ENCODE measurements at places on chromosomes 3 and 15.

DNA sequence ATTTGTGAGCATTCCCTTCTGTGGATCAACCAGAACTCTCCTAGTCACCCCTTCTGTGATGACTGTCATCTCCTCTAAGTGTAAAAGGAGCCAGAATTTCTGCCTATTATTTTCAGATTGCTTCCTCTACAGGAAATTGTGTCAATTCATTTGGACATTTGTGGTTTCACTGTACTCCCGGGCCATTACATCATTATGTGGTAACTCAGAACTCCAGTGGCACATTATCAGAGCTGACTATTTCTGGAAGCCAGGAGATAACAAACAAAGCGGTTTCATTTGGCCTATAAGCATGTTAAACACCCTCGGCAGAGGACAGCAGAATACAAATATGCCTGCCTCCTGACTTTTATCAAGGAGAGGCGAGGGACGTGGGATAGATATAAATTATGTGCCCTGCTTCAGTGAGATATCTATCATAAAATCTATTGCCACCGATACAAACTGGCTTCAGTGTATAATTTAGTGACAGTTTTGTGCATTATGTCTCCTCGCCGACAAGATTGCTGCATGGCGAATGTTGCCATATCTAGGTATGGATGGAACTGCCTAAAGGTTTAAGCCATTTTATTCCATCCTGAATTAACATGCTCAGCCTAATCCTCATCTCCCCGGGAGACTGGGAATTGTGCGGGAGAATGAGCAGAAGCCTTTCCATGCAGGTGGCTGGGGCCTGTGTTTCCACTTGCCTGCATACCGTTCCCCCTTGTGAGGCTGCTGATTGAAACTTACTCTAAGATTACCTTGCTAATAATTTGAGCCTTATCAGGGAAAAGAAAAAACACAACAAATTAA lies 193.4 kb upstream of the SEMA6D start:
- no peak for DNase-seq

DNA sequence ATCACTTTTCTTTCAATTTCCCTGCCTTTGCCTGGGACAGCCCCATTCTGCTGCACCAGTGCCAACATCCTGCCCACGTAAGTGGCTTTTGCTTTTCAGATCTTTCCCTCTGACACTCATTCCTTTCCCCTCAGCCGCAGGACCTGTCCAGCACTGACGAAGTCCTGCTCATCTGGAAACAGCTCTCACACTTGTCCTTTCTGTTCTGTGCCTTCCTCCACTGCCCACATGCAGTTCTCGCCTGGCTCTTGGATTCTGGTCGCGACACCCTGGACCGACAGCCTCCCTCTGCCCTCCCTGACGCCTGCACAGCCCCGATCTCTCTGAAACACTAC lies 99.7 kb downstream of the ADCY5 start:
- no peak for DNase-seq

DNA sequence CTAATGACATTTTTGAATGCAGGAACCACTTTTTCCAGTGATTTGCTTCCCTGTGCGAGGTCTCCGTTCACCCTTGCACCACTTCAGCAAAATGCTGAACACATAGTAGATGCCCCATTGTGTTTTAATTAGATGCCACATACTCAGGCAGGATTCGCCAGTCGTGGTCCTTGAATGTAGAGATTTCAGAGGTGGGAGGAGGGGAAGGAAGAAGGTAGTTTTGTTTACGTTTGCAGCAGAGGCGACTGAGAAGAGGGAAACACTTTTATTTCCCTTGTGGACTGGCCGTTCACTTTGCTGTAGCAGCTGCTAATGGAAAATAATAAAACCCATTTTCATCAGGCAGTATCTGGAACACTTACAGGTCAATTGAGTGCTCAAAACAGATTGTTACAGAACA lies 262.8 kb upstream of the TBL1XR1 start:
- no peak for DNase-seq

- no peak for DNase-seq
These were observed 52.0 kb upstream of the ULK4 start for GRCh38 chr3:42013691-42014457.

DNA sequence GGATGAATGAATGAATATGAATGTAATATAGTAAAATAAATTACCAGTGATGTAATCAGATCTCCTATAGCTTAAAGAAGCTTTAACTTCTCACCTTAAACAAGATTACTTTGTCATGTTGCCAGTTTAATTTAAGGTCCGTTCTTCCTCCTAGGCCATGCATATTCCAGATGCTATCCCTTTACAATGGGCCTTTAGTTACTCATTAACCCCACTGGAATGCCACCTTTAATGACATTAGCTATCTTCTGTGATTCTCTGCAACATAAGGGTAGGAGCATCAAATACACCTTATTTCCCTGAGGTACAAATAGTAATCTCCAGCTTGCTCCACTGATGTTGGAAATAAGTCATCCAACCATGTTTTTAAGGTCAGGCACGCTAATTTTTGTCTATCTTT lies 63.0 kb upstream of the TIMP4 start:
- no peak for DNase-seq

DNA sequence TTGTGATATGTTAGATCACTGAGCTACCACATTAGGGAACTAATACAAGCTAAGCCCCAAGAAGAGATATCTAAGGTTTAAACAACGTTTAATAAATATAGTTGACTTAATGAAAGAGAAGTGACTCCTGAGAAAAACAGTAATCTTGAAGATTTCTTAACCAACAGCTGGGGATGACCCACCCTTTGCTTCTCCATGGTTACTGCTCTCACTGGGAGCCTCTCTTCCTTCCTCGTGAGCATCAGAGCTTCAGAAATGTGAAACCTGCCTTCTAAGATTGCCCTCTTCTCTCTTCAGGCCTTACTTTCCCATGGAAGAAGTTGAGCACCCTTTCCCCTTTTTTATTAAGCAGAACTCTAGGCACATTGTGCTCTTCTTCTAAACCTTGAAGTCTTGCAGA lies 132.2 kb upstream of the NR2E3 start:
- DNase-seq, result no peak

- DNase-seq, result no peak
These were observed 25.4 kb downstream of the SH3BP5 start for GRCh38 chr3:15306979-15307359.

DNA sequence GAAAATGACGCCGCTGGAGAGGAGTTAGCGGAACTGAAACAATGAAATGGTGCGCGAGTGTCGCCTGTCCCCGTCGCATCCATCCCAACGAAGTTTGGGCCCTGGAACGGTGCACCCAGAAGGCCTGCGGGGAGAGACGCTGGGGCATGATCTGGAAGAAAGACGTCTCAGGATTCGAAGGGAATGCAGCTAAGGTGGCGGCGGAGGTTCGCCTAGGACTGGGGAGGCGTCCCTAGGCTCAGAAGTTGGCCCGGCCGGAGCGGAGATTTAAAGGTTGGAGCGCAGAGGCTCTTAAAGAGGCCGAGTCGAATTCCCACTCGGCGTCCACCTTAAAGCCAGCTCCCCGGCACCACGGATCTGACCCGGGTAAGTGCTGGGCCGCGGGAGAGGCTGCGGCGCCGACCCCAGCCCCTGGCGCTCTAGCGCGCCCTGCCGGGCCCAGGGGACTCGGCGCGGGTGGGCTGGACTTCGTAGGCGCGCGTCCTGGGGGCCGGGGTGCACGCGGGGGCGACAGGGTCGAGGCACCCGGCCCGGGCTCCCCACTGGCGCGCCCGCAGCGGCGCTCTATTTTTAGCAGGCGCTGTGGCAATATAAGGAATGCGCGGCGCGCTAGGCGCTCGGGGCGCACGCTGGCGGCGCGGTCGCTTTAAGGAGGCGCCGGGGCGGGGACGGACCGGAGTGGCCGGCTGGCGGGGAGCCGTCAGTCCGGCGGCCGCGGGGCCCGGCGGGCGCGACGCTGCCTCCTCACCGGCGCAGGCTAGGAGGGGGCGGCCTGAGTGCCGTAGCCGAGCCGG lies at the start of gene MRAS:
TSS of gene MRAS (plus strand) at position 620 of the 794 bp plus-strand sequence. CDS start 24,305 bp downstream, outside the sequence.
- DNase-seq, result no peak

- no peak for DNase-seq
These were observed 727 bp downstream of the RAP2B start for GRCh38 chr3:153162513-153163392.

- no peak for DNase-seq
These were observed 620 bp downstream of the ABHD5 start for GRCh38 chr3:43691120-43691995.

- no peak for DNase-seq
These were observed 1.7 kb upstream of the ALCAM start for GRCh38 chr3:105365081-105365390.

- no peak for DNase-seq
These were observed 8.6 kb downstream of the TM4SF1 start for GRCh38 chr3:149368674-149369497.

GRCh38 chr3:72220946-72221345 lies 436.0 kb upstream of the PROK2 start:
- peak; percentile 9 for DNase-seq

GRCh38 chr3:44870375-44871061 lies 3.9 kb upstream of the TGM4 start:
- no peak for DNase-seq

DNA sequence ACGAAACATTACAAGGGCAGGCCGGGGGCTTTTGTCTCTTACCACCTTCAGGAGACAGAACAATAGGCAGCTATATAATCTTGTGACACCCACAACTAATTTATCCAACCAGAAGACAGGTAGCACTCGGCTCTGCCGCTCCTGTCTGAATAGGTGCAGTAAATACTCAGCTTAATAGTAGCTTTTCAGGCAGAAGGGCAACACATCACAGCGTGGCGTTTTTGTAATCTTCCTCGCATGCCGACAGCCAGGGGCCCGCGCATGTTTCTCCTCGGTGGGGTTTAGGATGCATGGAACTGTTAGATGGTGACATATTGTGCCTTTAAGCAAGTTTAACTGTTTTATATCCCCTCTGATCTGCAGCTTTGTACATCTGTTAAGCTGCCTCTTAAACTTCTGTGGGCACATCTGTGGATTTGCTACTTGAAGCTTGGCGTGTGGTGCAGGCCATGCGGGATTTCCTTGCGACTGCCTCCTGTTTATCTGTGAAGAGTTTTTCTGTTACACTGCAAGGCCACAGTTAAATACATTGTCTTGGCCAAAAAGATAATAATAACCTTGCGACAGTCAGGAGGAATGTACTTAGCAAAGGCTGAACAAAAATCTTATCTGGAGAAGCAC lies 123.2 kb upstream of the BNIP2 start:
- DNase-seq, result no peak

- DNase-seq, result no peak
These were observed 31.8 kb downstream of the IRAK2 start for GRCh38 chr3:10196389-10197052.

DNA sequence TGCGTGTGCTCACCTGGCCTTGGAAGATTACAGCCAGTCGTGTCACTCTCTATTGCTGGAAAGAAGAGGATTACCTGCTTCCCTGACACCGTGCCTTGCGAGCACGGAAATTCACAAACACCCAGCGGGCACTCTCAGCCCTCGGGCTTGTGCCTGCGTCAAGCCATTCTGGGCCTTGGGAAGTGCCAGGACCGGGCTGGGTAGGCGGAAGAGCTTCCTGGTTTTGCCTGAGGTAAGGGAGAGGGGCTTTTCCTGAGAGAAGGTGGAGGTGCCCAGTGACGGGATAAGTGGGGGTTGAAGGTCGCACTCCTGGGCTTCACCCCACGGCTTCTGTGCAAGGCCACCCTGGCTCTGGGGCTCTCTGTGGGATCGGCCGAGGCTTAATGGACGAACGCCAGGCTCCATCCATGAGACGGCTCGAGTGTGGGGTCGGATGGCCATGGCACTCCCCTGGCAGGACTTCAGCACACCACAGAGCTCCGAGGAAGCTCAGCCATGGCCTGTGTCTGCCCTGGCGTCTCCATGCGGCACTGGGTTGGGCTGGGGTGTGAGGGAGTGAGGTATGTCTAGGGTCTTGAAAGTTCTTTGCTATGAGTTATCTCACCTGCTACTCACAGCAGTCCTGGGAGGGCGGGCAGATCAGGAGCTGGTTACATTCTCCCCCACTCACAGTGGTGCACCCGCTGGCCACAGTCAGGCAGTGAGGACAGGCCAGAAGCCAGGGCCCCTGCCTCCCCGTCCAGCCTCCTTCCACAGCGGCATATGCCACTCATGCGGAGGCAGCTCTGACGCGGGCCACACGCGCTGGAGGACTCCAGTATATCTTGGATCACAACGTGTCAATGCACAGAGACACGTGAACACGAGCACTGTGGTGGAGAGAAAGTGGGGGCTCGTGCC lies 209.0 kb downstream of the XXYLT1 start:
- DNase-seq, result no peak

DNA sequence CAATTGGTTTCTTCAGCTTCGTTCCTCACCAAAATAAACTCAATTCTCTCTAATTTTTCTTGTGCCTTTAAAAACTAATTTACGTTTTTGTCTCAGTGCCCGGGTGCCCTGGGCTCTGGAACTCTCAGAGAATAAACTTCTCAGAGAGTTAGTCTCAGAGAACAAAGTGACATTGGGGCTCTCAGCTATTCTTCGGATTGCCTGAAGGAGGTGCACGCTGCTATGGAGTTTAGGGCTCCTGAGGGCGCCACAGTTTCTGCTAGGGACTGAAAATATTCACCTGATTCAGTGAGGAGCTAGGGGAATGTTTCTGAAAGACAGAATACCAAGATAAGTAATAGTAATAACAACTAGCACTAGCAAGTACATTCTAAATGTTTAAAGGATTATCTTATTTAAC lies 22.7 kb downstream of the ZIC4 start:
- no peak for DNase-seq

DNA sequence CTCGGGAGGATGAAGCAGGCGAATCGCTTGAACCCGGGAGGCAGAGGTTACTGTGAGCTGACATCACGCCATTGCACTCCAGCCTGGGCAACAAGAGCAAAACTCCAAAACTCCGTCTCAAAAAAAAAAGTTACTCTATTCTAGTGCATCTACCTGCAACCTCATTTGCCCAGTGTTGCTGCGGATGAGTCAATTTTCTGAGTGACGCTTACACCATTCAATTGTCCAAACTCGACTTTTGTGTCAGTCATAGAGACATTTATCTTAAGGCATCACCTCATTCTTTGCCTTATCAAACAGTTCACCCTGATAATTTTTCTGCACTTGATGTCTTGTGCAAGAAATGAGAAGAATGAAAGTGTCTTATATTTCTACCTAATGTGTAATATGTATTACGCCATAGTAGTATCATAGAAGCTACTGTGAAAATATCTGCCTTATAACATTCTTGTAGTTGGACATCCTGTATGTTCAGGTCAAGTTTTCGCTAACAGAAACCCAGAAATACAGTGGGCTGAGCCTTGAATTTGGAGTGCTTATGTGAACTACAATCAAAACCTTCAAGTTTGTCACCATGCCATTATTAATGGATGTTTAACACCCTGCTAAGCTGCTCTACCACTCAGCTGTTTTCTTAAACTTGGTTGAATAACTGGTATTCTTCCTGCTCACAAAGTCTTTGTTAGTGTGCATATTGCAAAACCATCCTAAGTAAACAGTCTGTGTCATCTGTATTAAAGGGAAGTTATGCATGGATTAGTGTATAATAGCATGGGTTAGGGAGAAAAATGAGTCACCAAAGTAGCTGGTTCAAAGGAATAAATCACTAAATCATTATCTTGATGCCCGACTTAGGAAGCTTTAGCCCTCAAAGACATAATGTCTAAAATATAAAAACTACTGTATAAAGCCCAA lies 531.0 kb upstream of the NR2F2 start:
- peak; percentile 29 for DNase-seq
